ENCODE measurements at places on chromosomes 2 and 18. TPM values are rescaled to one million over a fixed set of nuclear protein-coding genes. Genes with fewer than 3 reads are reported as not detected.

GRCh38 chr18:27206411-27206810 is 21.3 kb upstream of the CHST9 start:
- no peaks in the 10 kb centered on the region for H3K27me3 ChIP-seq
- no peaks in the 10 kb centered on the region for H3K36me3 ChIP-seq
- H3K4me3 ChIP-seq, result no peak overlapping the region
- DNase-seq, result no peak
- H3K4me1 ChIP-seq, result no peaks in the 10 kb centered on the region

- no peaks in the 10 kb centered on the region for H3K36me3 ChIP-seq
- H3K27ac ChIP-seq, result peak overlapping the region; percentile 90
- no peaks in the 10 kb centered on the region for H3K27me3 ChIP-seq
These were observed 3.4 kb downstream of the ZNF521 start for GRCh38 chr18:25348386-25349130.

Gene ALPP
- not detected for polyA plus RNA-seq

- H3K36me3 ChIP-seq, result no peaks in the 10 kb centered on the region
- H3K4me3 ChIP-seq, result no peak overlapping the region
- H3K27ac ChIP-seq, result no peak overlapping the region
- DNase-seq, result peak; percentile 63
- no peaks in the 10 kb centered on the region for H3K27me3 ChIP-seq
These were observed 306.6 kb upstream of the CYRIA start for GRCh38 chr2:16972276-16972675.

All from fibroblast of lung (primary cell).